Progenitor cell of endocrine pancreas (in vitro differentiated cells): ENCODE measurements at places on chromosomes 3 and 15.

GRCh38 chr15:89115547-89115946, 27.3 kb downstream of the ABHD2 start:
- H3K27me3 ChIP-seq, result no peaks in the 10 kb centered on the region
- H3K4me1 ChIP-seq, result peaks cover 52% of the 10 kb centered on the region
- H3K4me3 ChIP-seq, result no peak overlapping the region
- peaks cover 13% of the 10 kb centered on the region for H3K36me3 ChIP-seq
- H3K27ac ChIP-seq, result peak overlapping the region; percentile 95

GRCh38 chr3:72426618-72427397, 421.4 kb downstream of the SHQ1 start:
- no peak for DNase-seq
- H3K27ac ChIP-seq, result peak overlapping the region; percentile 79
- peaks cover 40% of the 10 kb centered on the region for H3K4me1 ChIP-seq
- H3K27me3 ChIP-seq, result no peaks in the 10 kb centered on the region
- peaks cover 10% of the 10 kb centered on the region for H3K36me3 ChIP-seq

DNA sequence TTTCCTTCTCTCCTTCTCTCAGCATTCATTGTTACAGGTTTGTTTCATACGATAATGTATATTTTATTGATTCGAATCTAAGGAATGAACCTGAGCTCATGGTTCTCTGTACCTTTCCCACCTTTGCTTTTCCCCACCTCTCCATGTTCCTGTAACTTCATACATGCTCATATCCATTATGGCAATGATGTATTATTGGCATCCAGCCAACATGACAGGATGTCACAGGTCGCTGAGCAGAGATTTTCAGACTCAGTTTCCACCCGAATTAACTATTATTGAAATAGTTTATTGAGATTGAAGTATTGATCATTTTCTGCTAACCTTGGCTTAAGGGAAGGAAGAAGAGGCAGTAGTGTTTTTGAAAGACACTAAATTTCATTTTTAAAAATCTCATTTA, 64.8 kb downstream of the MAP2K5 start:
- H3K27me3 ChIP-seq, result no peaks in the 10 kb centered on the region
- H3K27ac ChIP-seq, result peak overlapping the region; percentile 15
- H3K36me3 ChIP-seq, result peaks cover 2% of the 10 kb centered on the region
- no peak overlapping the region for H3K4me3 ChIP-seq

DNA sequence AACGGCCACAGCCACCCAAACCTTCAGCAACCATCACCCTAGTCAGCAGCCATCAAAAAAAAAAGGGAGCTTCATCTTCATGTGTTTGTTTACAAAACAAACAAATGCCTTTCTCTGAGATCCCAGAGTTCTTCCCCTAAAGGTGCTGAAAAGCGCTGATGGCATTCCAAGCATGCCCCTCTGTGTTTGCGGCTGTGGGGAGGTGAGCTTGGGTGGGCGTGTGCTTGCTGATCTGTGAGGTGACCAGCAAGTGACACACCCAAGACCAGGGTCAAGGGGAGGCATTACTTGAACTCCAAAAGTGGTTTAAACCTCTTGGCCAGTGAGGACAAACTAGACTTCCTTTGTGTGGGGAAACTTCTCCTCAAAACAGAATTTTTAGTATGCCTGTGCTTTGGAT, 81.5 kb downstream of the DHX36 start:
- DNase-seq, result no peak
- H3K27me3 ChIP-seq, result no peaks in the 10 kb centered on the region
- H3K27ac ChIP-seq, result peak overlapping the region; percentile 51
